ENCODE measurements at places on chromosomes 16 and 17.

- DNase-seq = no peak
Observed at GRCh38 chr17:75739174-75739573, 17.9 kb downstream of the ITGB4 start.

DNA sequence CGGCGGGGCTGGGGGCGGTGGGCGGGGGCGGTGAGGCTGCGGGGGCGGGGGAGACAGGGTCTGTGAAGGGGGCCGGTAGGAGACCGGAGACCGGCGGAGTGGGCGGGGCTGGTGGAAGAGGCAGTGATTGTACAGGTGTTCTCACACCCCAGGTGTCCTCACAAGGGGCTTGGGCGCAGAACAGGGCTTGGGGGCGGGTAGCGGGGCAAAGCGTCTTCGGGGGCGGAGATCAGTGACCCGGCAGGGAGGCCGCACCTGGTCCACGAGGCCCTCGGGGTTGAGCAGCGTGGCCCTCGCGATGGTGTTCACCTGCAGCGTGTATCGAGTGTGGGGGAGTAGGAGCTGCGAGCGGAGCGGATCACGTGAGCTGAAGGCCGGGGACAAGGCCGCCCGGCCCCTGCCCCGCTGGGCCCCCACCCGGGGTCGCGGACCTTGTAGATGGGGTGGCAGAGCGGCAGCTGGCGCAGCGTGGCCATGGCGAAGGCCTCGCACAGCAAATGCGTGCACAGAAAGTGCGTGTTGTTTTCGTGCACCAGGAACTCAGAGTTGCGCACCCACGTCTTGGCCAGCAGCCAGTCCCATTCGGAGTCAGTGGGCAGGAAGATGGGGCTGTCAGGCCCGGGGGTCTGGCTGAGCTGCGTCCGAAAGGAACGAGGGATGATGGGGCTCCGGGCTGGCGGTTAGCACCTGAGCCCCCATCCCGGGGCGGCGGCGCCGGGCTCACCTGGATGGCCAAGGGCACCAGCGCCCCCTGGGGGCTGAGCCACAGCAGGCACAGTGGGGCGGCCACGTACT lies 8.5 kb downstream of the ALOXE3 start:
- DNase-seq = peak; percentile 90

DNA sequence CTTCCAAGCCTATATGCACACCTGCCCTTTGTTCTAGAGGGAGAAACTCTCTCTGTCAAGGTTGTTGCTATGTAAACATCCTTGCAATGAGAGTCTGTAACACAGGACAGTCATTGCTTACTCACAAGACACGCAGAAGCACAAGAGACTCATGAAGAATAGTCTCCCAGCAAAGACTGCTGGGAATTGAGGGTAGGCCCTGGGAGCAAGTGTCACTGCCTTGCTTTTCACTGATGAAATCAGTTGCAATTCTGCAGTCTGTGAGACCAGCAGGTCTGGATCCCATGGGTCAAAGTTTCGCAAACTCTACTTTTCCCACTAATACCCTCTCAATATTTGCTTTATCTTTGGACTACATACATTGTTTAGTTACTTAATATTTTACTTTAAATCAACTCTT lies 177.4 kb downstream of the FTO start:
- no peak for DNase-seq

GRCh38 chr17:4475001-4475400 lies 23.7 kb upstream of the SPNS2 start:
- DNase-seq = no peak

- no peak for DNase-seq
Observed at GRCh38 chr17:44602390-44602789, 45.1 kb downstream of the FZD2 start.

DNA sequence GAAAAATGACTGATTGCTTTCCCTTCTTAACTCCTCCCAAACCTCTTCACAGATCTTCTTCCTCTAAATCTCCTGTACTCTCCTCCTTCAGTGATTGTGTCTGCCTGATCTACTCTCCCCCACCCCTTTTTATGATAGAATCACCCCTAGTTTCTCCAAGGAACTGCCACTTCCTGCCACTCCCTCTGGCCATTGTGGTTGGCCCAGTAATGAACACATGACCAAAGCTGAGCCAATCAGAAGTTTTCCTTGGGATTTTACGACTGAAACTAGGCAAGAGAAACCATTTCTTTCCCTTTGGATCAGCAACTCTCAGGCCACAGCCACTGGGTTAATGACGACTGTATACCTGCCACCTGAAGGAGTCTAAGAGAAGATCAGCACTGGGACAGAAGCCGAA lies 15.9 kb downstream of the IRX3 start:
- DNase-seq = no peak

- DNase-seq = peak; percentile 82
Observed at GRCh38 chr16:28935924-28936783, 4.4 kb downstream of the CD19 start.

GRCh38 chr16:1413684-1414531 lies 596 bp downstream of the UNKL start:
- DNase-seq = peak; percentile 72

- DNase-seq = no peak
Observed at GRCh38 chr17:6508519-6509030, 47.8 kb downstream of the PITPNM3 start.

DNA sequence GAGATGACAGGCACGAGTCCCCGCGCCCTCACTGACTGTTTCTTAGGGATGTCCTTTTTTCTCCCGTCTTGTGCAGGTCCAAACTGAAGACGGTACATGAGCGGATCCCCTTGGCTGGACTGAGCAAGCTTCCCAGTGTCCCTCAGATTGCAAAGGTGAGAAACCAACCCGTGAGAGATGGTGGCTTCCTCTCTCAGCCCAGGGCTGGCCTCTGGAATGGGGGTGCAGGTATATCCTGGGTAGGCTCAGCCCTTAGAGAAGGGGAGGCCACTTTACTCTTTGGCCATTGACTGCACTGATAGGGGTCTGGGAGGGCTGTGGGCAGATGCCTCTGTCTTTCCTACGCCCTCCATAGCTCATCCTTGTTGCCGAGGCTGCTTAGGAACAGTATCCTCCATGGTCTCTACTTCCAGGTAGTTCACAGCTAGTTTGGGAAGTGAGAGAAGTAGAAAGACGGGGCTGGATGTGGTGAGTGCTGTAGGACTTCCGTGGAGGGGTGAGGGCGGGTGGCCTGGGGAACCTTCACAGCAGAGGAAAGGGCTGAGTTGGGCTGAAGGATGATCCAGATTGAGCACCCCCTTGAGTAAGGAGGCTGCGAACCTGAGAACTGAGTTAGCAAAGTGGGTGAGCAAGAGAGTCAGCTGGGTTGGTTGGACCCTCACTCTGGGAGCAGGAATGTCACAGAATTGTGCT lies 83.0 kb downstream of the OR1D5 start:
- no peak for DNase-seq

GRCh38 chr17:29619251-29619650 lies 3.5 kb downstream of the CORO6 start:
- no peak for DNase-seq

GRCh38 chr17:63314761-63315160 lies 131.3 kb downstream of the CYB561 start:
- no peak for DNase-seq

- no peak for DNase-seq
Observed at GRCh38 chr16:75099738-75100602, 16.6 kb downstream of the LDHD start.

DNA sequence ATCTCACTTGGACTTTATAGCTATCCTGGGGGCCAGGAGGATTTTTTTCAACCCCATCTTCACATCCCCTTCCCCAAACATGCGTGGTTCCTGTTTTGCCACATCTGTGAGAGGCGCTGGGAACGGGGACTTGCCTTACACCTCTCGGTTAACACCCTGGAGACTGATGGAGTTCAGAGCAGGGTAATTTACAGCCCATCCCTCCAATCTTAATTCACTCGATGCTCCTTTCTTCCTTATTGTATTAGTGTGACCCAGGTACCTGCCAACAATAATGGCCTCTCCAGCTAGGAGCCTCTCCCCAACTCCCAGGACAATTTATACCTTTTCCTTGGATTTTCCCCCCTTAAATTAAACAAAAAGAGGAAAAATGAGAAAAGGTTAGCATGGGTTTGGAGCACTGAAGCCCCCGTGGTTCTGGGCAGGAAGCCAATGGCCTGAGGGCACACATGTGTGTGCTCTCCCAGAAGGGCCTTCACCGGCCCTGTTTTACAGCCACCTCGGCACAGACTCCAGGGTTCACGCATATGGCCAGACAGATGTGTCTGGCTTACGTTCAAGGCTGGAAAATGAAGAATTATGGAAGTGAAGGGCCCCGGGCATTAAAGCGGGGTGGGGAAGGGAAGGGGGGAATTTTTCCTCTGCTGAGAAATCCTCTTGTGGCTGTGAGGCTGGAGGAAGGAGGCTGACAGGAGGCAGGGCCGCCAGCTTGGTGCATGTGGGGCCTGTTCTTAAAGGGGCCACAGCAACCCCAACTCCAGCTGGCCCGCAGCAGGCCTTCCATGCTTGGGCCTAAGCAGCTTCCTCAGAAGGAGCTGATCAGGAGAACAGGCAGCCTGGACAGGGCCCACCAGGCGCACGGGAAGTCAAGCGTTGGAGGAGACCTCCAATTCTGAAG lies 21.4 kb downstream of the HIC1 start:
- no peak for DNase-seq

DNA sequence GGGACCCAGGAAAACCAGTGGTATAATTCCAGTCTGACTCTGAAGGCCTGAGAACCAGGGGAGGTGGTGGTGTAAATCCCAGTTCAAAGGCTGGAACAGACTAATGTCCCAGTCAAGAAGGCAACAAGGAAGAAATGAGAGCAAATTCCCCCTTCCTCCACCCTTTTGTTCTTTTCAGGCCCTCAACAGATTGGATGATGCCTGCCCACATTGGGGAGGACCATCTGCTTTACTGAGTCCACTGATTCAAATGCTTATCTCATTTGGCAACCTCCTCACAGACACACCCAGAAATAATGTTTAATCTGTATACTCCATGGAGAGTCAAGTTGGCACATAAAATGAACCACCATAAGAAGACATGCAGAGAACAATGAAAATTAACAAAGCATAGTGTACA lies 61.9 kb upstream of the CRYM start:
- no peak for DNase-seq

DNA sequence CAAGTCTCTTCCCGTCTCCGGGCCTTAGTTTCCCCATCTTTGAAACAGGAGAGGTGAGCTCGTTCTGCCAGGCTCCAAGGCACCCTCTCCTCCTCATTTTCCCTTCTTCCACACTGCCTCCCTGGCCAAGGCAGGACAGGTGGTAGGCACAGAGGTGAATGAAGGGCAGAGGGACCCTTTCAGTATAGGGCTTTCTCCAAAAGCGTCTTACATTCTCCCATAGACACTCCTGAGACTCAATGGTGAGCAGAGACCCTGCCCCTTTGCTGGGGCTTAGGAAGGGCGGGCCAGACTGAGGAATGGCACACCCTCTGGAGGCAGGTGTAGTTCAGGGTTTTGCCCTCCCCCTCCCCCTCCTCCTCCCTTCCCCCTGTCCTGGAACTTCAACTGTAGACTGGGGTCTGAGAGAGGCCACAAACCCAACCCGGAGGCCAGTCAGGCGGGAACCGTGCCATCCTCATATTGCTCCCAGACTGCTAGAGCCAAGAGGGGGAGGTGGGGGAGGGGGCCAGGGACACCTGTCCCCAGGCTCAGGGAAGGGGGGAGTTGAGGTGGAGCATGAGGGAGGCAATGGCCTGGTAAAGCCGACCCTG lies 1.9 kb downstream of the PLEKHH3 start:
- DNase-seq = no peak

Measured in memory B cell (primary cell).